ENCODE measurements at places on chromosomes 7 and 10.

DNA sequence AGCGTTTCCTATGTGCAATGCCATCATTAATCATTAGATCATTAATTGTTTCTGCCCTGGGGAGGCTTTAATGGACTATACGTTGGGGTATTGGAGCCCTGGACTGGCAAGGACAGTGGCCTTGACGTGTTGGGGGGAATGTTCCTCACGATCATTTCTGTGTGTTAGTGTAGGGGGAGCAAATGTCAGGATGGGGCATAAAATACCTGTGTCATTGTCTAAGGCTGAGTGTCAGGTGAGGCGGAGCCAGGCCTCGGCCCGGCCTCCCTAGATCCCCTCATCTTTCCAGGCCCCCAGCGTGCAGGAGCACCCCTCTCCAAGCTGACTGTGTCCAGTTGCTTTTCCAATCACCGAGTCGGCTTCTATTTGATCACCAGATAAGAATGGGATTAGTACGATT lies 346.4 kb upstream of the SHH start:
- DNase-seq, result no peak

- no peak for DNase-seq
These were observed 10.7 kb upstream of the PPP3CB start for GRCh38 chr10:73506491-73506890.

- no peak for DNase-seq
These were observed 96.7 kb upstream of the ADO start for GRCh38 chr10:62707810-62708209.

GRCh38 chr7:128361411-128362379 lies at the start of gene PRRT4:
Gene PRRT4 (minus strand): TSS chr7:128361690.
- peak; percentile 75 for DNase-seq

- DNase-seq, result no peak
These were observed 110.9 kb downstream of the MAPK8 start for GRCh38 chr10:48417374-48417773.

- DNase-seq, result no peak
These were observed 88.3 kb upstream of the CYP26C1 start for GRCh38 chr10:92972066-92972870.

Measured in ecto neural progenitor cell (in vitro differentiated cells).